Caco-2 (cell line): ENCODE measurements at places on chromosomes 1 and 21.

DNA sequence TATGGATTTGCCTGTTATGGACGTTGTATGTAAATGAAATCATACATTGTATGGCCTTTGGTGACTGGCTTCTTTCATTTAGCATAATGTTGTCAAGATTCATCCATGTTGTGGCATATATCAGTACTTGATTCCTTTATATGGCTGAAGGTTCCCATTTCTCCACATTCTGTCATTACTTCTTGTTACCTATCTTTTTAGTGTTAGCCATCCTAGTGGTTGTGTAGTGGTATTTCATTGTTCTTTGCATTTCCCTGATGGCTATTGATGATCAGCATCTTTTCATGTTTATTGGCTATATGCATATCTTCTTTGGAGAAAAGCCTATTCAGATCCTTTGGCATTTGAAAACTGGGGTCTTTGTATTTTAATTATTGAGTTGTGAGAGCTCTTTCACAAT, 39.8 kb upstream of the PODN start:
- DNase-seq = no peak

GRCh38 chr1:178613271-178613945, 100.5 kb downstream of the TEX35 start:
- no peak for DNase-seq

DNA sequence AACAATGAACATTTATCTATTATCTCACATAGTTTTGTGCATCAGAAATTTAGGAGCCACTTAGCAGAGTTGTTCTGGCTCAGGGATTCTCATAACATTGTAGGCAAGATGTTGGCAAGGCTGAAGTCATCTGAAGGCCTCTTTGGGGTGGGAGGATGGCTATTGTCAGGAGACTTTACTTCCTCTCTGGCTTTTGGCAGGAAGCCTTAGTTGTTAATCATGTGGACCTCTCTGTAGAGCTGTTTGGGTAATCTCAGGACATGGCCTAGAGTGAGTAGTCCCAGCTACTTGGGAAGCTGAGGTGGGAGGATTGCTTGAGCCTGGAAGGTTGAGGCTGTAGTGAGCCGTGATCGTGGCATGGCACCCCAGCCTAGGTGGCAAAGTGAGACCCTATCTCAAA, 40.2 kb downstream of the RASAL2 start:
- no peak for DNase-seq

- DNase-seq = no peak
Measured at GRCh38 chr1:32426489-32427255, 32.4 kb upstream of the BSDC1 start.

DNA sequence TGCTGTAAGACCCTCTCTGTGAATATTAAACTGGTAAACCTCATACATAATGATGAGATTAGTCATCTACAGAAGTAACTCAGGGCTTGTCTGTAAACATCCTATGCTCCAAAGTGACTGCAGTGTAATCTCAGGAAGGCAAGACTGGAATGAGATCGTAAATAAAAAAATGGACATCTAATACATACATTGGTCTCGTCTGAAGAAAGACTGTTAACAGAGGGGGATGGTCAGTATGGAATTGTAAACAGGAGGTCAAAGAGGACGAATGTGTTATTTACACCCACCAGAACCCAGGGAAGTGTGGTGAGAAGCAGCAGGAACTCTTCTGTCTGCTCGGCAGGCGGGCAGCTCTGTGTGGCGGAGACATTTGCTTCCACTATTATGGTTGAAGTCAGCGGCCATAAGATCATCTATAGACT, 51.4 kb downstream of the DISC1 start:
- DNase-seq = no peak

DNA sequence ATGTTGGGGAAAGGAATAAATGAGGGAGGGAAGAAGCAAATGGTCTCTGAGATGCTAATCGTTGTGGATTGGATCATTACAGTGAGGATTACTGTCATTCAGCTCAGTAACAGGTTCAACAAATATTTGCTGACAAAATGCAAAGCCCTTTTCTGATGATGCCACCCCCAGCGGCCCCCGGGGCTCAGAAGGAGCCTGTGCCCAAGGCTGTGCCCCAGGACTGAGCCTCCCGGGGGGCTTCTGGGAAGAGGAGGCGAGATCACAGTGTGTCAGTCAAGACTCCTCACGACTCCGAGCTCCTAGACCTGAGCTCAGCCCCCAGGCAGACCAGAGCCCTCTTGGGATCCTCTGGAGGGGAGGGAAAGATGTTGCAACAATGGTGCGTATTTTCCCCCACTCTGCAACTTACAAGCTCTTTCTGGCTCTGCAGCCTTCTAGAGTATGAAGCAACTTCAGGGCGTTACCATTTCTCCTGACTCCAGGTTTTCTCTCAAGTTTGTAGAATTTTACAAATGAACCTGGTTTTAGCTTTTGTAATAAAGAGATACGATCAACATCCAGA, 20.8 kb downstream of the EPHA8 start:
- DNase-seq = no peak

GRCh38 chr21:21915816-21916215, 917.6 kb downstream of the NCAM2 start:
- DNase-seq = no peak

- DNase-seq = no peak
Measured at GRCh38 chr1:10980094-10980577, 32.3 kb upstream of the TARDBP start.

- DNase-seq = no peak
Measured at GRCh38 chr1:16018749-16019643, 1.2 kb upstream of the HSPB7 start.

DNA sequence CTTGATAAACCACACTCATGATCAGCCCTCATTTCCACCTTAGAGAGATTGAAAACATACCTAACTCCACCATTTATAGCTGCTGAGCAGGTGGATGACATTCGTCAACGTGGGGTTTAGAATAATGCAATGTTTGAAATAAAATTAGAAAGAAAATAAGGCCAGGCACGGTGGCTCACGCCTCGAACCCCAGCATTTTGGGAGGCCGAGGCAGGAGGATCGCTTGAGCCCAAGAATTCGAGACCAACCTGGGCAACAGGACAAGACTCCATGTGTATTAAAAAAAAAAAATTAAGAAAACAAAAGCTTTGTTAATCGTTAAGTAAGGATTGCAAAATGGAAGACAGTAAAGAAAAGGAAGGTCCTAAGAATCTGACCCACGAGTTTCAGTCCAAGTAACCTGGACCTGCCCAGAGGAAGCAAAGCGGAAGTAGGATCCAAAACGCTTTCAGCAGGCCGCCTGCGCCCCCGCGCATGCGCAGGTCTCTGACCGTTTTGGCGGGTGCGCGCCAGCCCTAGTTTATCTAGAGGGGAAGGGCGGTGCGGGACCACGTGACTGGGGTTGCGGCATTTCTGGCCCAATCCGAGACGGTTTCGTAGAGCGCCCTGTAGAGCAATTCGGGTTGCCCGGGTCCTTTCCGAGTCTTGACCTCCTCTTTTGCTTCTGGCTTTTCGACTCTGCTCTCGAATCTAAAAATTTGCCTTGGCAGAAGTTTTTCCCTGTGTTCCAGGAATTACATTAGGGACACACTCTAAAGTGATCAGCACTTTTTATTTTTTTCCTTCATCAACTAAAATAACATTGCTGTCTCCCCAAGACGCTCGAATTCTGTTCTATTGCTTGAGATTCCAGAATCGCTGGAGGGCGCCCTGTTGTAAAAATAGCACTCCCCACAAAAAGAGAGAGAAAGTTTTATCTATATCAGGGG, 22.5 kb downstream of the ANP32E start:
- no peak for DNase-seq

- no peak for DNase-seq
Measured at GRCh38 chr21:44291936-44292811, 6.5 kb downstream of the AIRE start.

DNA sequence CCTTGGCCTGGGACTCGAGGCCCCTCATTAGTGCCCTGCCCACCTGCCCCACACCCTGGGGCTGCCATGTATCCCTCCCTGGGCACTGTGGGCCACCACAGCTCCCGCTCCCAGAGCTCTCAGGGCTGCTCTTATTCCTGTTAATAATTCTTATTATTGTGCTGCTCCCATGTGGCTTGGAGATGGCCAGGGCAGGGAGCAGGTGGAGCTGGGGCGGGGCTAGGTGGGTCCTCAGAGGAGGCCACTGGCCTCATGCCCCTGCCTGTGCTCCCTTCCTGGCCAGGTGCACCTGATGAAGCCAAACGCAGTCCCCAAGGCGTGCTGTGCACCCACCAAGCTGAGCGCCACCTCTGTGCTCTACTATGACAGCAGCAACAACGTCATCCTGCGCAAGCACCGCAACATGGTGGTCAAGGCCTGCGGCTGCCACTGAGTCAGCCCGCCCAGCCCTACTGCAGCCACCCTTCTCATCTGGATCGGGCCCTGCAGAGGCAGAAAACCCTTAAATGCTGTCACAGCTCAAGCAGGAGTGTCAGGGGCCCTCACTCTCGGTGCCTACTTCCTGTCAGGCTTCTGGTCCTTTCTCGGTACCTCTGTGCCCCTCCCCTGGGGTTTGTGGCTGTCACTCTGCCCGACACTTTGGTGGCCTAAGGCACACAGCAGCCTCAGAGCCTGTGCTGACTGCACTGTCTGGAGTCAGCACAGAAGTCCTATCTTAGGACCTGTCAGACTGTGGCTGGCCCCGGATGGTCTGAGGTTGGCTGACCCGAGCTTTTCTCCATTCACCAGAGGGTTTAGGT, 34.1 kb downstream of the BMP8A start:
- DNase-seq = no peak

- peak; percentile 24 for DNase-seq
Measured at GRCh38 chr1:116131866-116132605, 20.8 kb downstream of the MAB21L3 start.

GRCh38 chr1:71908871-71909390, 373.4 kb downstream of the NEGR1 start:
- no peak for DNase-seq

- DNase-seq = no peak
Measured at GRCh38 chr1:157025856-157026255, 19.7 kb downstream of the ARHGEF11 start.

DNA sequence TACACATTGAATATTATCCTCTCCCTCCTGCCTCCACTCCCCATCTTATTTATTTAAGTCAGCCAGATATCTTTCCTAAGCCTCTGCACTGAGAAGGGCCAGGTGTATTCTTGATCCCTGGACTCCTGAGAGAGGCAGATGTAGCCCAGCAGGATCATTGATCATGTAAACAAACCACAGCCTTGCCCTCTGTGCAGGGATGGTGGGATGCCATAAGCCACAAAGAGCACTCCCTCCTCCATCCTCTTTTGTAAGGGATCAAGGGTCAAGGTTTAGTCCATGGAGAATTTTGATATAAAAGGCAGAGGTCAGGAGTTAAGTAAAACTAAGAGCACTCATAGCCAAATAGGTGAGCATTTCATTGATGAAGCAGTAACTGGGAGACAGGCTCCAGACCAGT, 17.3 kb downstream of the PHGDH start:
- no peak for DNase-seq

DNA sequence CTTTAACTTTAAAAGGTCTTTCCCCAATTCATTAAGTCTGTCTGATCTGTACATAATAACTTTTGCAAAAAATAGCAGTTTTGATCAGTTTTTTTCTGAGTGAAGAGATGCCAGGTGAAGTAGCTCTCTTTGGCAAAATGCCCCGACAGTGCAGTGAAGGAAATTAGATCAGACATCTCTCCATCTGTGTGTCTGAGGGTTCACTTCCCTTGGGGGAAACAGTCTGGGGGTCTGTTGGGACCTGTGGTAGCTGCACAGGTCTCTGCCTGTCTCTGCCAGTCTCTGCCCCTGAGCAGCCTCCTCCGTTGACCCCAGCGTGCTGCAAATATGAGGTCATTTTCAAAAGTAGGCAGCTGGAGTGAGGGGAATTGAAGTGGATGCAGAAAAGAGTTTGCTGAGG, 54.5 kb downstream of the TBCE start:
- no peak for DNase-seq

DNA sequence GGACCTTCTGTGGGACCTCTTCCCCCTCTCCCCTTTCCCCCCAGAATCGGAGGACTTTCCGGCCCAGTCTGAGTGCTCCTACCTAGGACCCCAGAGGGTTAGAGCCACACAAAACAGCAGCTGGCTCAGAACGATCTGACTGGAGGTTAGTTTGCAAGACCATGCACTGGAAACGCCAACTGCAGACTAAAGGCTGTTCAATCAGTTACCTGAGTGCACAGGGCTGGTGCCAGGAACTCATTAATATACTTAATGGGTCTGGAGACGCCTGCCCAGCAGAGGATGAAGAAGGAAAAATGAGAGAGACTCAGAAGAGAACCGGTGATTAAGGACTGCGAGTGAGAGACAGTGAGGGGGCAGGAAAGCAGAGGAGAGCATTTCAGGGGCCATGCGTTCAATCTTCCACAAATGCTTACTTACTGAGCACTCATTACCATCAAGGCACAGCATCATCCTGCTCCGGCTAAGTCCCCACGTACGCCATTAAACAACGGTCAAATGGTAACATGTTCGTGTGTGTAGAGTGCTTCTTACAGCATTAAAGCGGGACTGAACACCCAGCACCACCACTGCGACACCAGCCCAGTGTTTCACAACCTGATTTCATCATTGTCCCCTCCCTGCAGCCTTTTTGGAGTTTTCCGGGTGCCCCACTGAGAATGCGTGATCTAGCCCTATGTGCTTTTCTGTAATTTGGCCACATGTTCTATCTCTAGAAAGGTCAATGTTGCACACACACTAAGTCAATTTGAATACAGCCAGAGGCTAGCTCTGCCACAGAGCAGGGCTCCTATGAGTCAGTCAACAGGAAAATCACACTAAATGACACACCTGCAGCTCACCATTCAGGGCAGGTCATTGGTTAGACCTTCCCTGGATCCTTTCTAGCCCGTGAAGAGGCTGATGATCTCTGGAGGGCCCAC, 7.6 kb downstream of the ENO1 start:
- no peak for DNase-seq

GRCh38 chr1:39268112-39268581, 63.7 kb downstream of the MACF1 start:
- DNase-seq = no peak

DNA sequence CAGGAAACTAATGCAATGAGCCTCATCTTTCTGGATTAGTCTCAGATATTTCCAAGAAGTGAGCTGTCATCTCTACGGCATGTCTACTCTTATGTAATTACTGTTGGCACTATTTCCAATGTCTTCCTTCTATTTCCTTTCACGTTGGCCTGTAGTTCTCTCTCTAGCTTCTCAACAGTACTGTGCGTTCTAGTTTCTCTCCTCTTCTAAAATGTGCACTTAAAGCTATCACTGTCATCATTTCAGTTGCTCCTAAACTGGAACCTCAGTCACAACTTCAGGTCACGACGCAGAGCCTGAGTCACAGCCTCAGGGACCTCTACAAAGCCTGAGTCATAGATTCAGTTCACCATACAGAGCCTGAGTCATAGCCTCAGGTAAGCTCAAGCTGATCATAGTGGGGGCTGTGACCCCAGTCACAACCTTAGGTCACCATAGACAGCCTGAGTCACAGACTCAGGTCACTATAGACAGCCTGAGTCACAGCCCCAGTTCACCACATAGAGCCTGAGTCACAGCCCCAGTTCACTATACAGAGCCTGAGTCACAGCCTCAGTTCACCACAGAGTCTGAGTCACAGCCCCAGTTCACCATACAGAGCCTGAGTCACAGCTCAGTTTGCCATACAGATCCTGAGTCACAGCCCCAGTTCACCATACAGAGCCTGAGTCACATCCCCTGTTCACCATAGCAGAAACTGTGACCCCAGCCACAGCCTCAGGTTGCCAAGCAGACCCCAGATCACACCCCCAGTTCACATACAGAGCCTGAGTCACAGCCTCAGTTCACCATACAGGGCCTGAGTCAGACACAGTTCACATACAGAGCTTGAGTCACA, 13.0 kb downstream of the WNT9A start:
- peak; percentile 46 for DNase-seq
